ENCODE measurements at places on chromosomes 12 and 14. TPM values are rescaled to one million over a fixed set of nuclear protein-coding genes. Genes with fewer than 3 reads are reported as not detected.

DNA sequence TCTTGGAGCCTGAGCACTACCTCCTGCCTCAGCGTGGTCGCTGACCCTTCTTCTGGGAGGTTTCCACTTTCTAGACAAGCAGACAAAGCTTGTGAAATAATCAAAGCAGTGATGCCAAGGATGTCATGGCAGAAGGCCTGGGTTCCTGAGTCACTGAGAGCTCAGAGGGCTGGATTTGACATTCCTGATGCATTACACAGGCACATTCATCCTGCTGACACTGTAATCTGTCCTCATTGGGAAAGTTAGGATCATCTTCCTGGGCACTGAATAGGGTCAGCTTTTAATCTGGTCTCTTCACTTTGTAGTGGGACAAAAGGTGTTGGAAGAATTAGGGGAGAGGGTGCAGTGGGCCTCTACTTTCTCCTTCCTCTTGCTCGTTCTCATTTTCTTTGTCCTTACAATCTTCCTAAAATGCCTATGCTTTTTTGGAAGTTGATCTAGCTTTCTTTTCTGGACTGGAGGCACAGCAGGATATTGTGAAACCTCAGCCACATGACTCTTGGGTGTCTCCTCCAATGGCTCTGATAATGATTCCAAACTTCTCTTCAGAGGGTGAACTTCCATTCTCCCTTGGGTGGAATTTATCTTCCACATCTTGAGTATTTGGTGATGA lies 29.6 kb downstream of the EEA1 start:
- no peak overlapping the region for H3K4me3 ChIP-seq
- H3K27ac ChIP-seq = no peak overlapping the region
- peaks cover 9% of the 10 kb centered on the region for H3K36me3 ChIP-seq

DNA sequence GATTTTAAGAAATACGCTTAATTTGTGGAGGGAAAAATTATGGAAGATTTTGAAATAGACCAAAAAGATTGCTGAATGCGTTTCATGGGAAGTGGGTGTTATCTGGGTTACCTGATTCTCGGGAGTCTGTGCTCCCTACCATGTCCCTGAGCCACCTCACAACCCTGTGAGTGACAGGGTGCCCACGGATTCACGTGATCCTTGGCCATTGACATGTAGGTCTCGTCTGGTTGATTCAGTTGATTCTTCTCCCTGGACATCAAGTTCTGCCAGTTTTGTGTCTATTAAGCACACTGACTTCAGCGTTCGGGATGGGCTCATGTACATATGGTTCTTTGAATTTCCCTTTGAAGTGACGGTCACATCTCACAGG lies 101.4 kb downstream of the ADGRD1 start:
- no peaks in the 10 kb centered on the region for H3K27me3 ChIP-seq
- no peaks in the 10 kb centered on the region for H3K36me3 ChIP-seq
- no peak overlapping the region for H3K4me3 ChIP-seq
- H3K27ac ChIP-seq = no peak overlapping the region
- no peaks in the 10 kb centered on the region for H3K4me1 ChIP-seq

DNA sequence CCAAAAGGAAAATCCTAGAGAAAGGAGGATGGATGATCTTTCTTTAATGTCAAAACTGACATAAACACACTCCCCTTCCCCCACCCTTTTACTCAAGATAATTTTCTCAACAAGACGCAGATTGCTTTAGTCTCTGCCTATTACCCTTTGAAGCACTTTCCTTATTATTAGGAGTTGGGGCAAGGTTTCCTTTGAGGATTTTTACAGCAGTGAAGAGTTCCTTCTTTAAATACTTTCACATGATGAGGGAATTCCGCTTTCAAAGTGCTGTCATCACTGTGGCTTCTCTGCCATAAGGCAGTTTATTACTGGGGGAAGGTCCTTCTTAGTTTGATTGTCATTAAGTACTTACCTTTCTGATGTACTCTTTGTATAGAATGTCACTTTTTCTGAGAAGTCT lies 172.1 kb downstream of the MSRB3 start:
- no peak overlapping the region for H3K4me3 ChIP-seq
- H3K27me3 ChIP-seq = no peaks in the 10 kb centered on the region

DNA sequence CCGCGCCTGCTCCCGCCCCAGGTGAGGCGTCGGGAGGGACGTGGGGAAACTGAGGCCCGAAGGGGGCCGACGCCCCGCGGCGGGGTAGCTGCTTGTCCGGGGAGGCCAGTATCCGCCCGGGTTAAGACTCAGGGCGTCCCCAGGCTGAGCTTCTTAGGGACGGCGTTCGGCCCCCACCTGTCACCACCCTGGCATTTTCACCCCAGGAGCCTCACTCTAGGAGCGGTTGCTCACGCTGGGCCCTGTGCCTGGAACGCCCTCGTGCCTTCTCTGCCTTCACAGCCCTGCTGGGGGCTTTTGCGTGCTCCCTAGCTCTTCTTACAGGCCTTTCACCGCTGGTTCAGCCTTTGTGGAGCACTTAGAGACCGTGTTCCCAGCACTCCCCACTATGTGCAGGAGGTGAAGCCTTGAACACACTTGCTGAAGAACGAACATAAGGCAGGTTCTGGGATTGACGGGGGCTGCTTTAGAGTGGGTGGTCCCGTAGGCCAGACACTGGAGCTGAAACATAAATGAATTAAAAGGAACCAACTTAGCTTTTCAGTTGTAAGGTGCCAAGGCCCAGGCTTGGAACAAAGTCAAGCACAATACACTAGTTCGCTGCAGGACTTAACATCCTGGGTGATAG lies 601 bp downstream of the ZNF839 start:
- H3K4me3 ChIP-seq = peak overlapping the region; percentile 94
- H3K4me1 ChIP-seq = no peaks in the 10 kb centered on the region
- no peaks in the 10 kb centered on the region for H3K27me3 ChIP-seq
- no peaks in the 10 kb centered on the region for H3K36me3 ChIP-seq
- DNase-seq = no peak

- H3K4me3 ChIP-seq = no peak overlapping the region
- no peaks in the 10 kb centered on the region for H3K36me3 ChIP-seq
- no peak for DNase-seq
- no peak overlapping the region for H3K27ac ChIP-seq
Observed at GRCh38 chr12:92745856-92746550, 43.2 kb downstream of the PLEKHG7 start.

- no peaks in the 10 kb centered on the region for H3K36me3 ChIP-seq
- H3K27me3 ChIP-seq = no peaks in the 10 kb centered on the region
- H3K4me3 ChIP-seq = no peak overlapping the region
- H3K27ac ChIP-seq = no peak overlapping the region
- peak; percentile 33 for DNase-seq
Observed at GRCh38 chr12:15709551-15709950, 79.6 kb downstream of the EPS8 start.

- H3K36me3 ChIP-seq = no peaks in the 10 kb centered on the region
- peaks cover 10% of the 10 kb centered on the region for H3K4me1 ChIP-seq
- no peaks in the 10 kb centered on the region for H3K27me3 ChIP-seq
- no peak overlapping the region for H3K27ac ChIP-seq
Observed at GRCh38 chr14:102659797-102660196, 67.3 kb downstream of the RCOR1 start.

- H3K27me3 ChIP-seq = no peaks in the 10 kb centered on the region
- no peak overlapping the region for H3K27ac ChIP-seq
- no peak overlapping the region for H3K4me3 ChIP-seq
- no peaks in the 10 kb centered on the region for H3K36me3 ChIP-seq
Observed at GRCh38 chr14:95015046-95015445, 142.3 kb downstream of the DICER1 start.

DNA sequence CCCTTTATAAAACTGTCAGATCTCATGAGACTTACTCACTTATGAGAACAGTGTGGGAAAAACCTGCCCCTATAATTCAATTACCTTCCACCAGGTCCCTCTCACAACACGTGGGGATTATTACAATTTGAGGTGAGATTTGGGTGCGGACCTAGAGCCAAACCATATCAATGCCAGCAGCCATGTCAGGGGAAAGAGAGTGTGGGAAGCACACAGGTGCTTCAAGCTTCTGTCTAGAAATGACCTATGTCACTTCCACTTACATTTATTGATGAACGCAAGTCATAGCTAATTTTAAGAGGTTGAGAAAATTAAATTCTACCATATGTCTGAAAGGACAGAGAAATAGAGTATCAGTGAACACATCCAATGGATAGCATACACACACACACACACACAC lies 32.5 kb upstream of the E2F7 start:
- no peaks in the 10 kb centered on the region for H3K36me3 ChIP-seq
- no peak overlapping the region for H3K27ac ChIP-seq
- no peaks in the 10 kb centered on the region for H3K4me1 ChIP-seq
- no peak for DNase-seq
- H3K4me3 ChIP-seq = no peak overlapping the region

DNA sequence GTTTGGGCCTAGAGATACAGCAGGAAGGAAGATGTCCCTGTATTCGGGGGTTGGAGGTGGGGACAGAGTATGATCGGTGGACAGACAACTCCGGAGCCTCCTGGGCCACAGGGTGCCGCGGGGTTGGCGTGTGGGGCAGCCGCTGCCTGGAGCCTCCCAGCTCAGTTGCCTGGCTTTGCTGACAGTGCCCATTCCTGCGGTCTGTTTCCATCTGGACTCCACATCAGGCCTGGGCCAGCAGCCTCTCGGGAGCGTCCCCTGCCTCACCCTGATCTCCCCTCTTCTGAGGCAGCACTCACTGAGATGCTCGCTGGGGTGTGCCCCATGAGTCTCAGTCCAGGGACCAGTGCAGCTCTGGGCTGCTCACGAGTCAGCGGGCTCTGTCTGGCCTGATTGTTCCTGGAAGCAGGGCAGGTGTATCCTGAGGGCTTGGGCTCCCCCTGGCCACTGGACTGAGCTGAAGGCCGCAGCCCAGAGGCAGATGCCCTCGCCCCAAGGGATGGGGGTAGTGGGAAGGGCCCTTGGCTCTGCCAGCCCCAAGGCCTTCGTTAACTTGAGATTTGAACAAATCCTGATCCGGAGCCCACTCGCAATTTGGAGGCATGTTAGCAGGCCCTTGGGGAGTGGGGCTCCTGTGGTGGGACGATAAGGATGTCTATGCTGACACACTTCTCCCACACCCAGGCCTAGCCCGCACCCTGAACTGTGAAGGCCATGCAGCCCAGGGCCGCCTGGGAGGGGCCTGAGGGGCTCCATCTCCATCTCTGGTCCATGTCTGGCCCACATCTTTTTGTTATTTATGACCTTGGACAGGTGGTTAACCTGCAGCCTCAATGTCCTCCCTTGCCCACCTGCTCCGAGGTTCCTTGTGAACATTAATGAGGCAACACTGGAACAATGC lies 7.5 kb downstream of the HIP1R start:
- peak; percentile 44 for DNase-seq
- H3K4me1 ChIP-seq = no peaks in the 10 kb centered on the region
- no peaks in the 10 kb centered on the region for H3K27me3 ChIP-seq
- no peak overlapping the region for H3K4me3 ChIP-seq

- peaks cover 4% of the 10 kb centered on the region for H3K4me1 ChIP-seq
- H3K36me3 ChIP-seq = no peaks in the 10 kb centered on the region
- no peaks in the 10 kb centered on the region for H3K27me3 ChIP-seq
- no peak for DNase-seq
- H3K4me3 ChIP-seq = no peak within 1 kb of the TSS
- no peak within 1 kb of the TSS for H3K27ac ChIP-seq
Observed at GRCh38 chr12:53102883-53103807, at the start of gene SOAT2. SOAT2 (plus strand) TSS chr12:53103486; CDS start chr12:53103578, 92 bp downstream.

GRCh38 chr12:88638966-88639760 lies 58.9 kb upstream of the KITLG start:
- H3K27me3 ChIP-seq = no peaks in the 10 kb centered on the region
- peak overlapping the region; percentile 32 for H3K27ac ChIP-seq
- no peaks in the 10 kb centered on the region for H3K36me3 ChIP-seq
- H3K4me3 ChIP-seq = no peak overlapping the region

DNA sequence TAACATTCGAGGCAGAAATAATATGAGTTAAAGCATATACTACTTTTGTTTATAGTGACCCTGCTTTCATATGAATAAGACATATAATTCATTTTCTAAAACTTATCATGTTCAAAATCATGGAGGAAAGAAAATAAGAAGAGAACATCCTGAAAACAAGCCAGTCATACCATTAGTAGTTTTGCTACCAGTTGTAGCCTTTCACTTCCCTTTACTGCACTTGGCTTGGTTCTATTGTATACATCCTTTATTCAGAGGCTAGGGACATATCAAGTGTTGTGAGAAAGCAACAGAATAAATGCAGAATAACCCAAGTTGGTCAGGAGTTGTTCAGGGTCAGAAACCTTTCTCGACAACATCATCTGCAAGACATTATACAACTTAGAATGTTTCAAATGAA lies 598.7 kb downstream of the SOX5 start:
- H3K27me3 ChIP-seq = no peaks in the 10 kb centered on the region
- H3K4me1 ChIP-seq = no peaks in the 10 kb centered on the region
- no peak for DNase-seq
- no peaks in the 10 kb centered on the region for H3K36me3 ChIP-seq
- H3K4me3 ChIP-seq = no peak overlapping the region
- no peak overlapping the region for H3K27ac ChIP-seq

DNA sequence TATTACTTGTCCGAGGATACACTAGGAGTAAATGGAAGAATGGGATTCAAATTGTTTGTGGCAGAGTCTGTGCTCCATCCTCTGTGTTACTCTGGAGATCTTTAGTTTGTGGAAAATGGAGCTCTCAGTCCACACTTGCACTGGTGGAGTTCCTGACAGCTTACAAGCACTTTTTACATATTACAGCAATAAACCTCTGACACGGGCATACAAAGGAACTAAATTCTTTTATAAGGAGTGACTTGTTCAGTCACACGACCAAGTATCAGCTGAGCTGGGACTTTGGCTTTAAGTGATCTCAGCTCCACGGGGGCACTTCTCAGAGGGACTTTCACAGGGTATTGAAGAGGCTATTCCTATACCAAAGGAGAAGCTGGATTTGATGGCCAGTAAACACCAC lies 417.5 kb downstream of the LRIG3 start:
- no peaks in the 10 kb centered on the region for H3K36me3 ChIP-seq
- no peaks in the 10 kb centered on the region for H3K4me1 ChIP-seq
- no peaks in the 10 kb centered on the region for H3K27me3 ChIP-seq
- no peak overlapping the region for H3K27ac ChIP-seq

GLIPR1L2 gene
- 0.09 TPM for total RNA-seq

MYO1H gene
- 0.11 TPM for total RNA-seq

CLEC4D gene
- total RNA-seq = 0.42 TPM

APAF1 gene
- total RNA-seq = 13.4 TPM

DHRS2 gene
- 0.66 TPM for total RNA-seq

MGST1 gene
- total RNA-seq = 235 TPM

LRCOL1 gene
- not detected for total RNA-seq

SLC25A47 gene
- 0.13 TPM for total RNA-seq

ZDHHC22 gene
- 11.3 TPM for total RNA-seq

MYL2 gene
- total RNA-seq = not detected

NID2 gene
- total RNA-seq = 6.6 TPM

PKP2 gene
- total RNA-seq = 18.2 TPM
